ENCODE measurements at places on chromosomes 12 and 14.

DNA sequence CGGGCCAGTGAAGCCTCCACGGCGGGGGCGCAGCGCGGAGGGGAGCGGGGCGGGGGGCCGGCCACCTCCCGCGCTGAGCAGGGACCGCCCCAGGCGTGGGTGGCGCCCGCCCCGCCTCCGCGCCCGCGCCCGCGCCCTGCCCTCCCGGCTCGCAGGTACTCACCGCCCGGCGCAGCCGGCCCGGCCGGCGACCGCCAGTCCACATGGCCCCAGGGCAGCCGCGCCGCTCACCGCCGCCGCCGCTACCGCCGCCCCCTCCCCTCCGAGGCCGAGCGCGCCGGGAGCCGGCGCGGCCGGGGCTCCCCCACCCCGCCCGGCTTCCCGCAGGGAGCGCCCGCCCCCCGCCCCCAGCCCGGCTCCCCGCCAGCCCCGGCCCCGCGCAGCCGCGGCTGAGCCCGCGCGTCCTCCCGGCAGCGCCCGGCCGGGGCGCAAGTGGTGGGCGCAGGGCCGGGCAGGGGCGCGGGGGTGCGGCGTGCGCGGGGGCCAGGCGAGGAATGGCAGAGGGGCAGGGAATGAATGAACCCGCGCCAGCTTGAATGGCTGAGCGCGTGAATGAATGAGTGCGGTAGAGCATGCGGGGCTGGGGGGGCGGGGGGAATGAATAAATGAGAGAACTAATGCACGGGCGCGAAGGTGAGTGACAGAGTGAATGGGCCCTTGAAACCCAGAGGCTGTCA is at the start of gene BEGAIN:
Gene BEGAIN, minus strand, starts transcription at position 332 of the 677 bp plus-strand sequence. Its CDS starts 127 bp downstream, at position 205.
- DNase-seq: no peak

- DNase-seq: no peak
Measured at GRCh38 chr12:99627459-99627858, 20.1 kb upstream of the GARIN6 start.

- DNase-seq: no peak
Measured at GRCh38 chr12:81206429-81206828, 128.6 kb downstream of the ACSS3 start.

- DNase-seq: no peak
Measured at GRCh38 chr12:80129895-80130530, 30.7 kb downstream of the OTOGL start.

GRCh38 chr12:63103494-63104131 is 47.4 kb downstream of the AVPR1A start:
- no peak for DNase-seq

DNA sequence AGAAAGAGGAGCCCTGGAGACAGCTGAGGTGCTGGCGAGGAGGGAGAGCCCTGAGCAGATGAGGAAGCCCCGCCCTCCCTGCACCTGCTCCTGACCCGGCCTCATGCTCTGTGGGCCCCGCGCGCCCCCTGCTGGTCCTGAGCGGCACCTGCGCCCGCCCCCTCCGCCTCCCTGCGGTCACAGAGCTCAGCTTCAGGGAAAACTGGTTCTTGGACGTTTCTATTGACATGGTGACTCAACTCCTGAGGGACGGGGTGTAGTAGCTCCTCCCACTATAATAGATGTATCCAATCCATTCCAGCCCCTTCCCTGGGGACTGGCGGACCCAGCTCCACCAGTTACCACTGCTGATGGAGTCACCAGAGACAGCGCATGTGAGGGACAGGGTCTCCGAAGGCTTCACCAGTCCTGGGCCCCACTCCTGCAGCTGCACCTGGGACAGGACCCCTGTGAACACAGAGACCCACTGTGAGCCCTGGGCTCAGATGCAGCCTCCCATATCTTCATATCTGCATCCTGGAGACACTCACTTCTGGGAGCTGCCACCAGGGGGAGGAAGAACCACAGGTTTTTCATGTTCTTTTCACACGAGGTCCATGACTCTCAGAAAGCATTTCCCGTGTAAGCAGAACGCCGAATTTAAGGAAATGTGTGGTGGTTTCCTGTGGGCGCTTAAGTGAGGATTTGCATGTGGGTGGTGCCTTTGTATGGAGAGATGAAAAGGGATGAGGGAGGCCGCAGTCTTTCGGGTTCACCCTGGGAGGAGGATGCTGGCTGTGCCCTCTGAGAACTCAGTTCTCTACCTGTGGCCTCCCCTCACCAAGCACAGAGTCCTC is 1346.4 kb downstream of the TMEM121 start:
- DNase-seq: peak; percentile 84

- no peak for DNase-seq
Measured at GRCh38 chr12:117674313-117674712, 294.5 kb downstream of the KSR2 start.

- no peak for DNase-seq
Measured at GRCh38 chr12:96048393-96048969, 13.1 kb upstream of the LTA4H start.

DNA sequence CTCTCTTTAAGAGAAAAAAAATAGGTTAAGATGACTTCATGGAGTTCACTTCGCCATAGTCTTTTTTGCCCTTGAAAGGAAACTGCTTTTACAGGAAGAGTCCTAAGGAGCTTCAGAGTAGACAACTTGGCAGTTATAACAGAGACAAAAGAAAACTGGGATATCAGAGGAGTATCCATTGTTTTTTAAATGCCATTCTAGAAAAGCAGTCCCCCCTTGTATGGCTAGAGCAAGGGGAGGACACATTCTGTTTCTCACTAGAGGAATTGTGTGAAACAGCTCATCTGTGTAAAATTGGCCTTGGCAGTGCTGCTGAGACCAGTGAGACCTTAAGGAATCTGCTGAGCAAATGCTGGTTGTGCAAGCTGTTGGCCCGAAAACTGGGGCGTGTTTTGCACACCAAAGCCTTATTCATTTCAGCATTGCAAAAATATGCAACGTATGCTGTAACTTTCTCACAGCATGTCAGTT is 128.0 kb downstream of the GPR135 start:
- DNase-seq: no peak

DNA sequence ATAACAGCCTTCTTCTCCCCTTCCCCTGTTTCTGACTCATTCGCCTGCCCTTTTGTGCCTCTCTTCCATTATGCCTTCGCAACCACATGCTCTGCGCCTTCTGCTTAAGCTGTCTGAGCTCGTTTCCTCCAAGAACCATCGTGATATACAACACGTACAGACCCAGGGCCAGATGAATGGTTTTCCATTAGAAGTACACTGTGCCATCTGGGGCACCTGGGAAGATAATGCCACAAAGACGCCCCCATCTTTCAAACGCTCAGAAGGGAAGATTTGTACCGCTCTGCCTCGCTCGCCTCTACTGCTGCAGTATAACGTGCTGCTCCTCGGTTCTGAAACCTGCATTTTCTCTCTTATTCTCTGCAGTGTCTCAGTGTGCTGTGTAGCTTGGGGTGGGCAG is 470.9 kb upstream of the STXBP6 start:
- DNase-seq: no peak

- DNase-seq: no peak
Measured at GRCh38 chr12:122858591-122859302, 23.5 kb downstream of the HIP1R start.

DNA sequence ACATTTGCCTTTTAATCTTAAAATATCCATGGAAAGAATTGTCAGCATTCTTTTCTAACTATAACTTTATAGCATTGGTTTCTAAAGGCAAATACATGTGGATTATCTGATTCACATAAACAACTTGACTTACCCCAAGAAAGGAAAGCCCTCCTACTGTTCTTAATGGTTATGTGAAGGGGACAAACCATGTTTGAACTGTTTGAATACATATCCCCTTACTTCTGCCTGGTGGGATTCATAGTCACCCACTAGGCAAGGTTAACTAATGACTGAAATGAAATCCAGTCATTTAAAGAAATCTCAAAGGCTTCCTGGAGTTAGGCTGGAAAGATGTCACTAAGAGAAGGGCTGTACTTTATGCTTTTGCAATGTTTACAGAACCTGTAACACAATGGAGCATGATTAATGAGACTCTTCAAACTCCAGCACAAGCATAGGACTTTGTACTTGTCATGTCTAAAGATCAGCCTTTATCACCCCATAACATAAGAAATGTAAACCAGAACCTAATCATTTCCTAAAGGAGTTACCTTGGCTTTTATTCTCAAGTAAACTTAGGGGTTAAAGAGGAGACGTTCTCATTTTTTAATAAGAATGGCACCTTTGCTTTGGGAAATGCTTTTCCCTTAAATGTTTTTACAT is 10.2 kb upstream of the FLRT2 start:
- DNase-seq: no peak

DNA sequence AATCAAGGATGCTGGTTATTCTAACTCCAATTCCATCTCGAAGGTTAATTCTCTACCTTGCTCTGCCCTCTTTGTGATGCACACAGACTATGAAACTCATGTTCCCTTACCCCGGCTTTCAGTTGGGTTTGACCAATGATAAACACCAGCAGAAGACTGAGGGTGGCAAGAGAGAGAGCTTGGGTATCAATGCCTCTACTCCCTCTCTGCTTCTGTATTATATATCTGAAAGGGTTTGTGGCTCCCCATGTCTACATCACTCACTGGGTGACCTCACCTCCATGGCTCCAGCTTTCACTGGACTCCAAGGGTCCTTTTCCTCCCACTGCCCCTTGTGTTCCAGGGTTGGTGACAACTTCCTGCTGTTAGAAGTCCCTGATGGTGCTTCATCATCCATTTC is 659.0 kb upstream of the TBX3 start:
- no peak for DNase-seq

- DNase-seq: no peak
Measured at GRCh38 chr12:130970165-130970907, 16.6 kb downstream of the ADGRD1 start.
